ENCODE measurements at places on chromosomes 7 and 10.

- peak; percentile 69 for DNase-seq
Measured at GRCh38 chr10:97463363-97464132, 17.6 kb downstream of the ZDHHC16 start.

- DNase-seq, result peak; percentile 73
Measured at GRCh38 chr7:70698219-70698832, 433.6 kb upstream of the GALNT17 start.

GRCh38 chr7:12458520-12459131 is 55.0 kb upstream of the VWDE start:
- DNase-seq, result peak; percentile 62

DNA sequence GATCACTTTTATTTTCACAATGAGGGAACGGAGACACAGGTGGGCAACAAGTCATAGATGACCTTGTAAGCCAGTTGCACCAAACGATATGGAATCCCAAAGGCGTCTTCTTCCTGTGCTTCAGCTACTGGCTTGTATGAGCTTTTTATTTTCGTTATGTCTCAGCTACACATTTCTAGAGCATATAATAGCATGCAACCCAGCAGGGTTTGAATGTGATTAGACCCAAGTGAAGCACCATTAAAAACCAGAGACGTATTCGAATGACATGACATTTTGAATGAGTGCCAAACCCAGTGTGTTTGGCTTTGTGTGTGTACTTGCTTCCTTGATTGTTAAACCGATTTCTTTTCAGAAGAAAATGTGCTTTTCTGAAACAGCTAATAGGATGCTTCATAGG is 963.2 kb upstream of the CELF2 start:
- DNase-seq, result no peak

DNA sequence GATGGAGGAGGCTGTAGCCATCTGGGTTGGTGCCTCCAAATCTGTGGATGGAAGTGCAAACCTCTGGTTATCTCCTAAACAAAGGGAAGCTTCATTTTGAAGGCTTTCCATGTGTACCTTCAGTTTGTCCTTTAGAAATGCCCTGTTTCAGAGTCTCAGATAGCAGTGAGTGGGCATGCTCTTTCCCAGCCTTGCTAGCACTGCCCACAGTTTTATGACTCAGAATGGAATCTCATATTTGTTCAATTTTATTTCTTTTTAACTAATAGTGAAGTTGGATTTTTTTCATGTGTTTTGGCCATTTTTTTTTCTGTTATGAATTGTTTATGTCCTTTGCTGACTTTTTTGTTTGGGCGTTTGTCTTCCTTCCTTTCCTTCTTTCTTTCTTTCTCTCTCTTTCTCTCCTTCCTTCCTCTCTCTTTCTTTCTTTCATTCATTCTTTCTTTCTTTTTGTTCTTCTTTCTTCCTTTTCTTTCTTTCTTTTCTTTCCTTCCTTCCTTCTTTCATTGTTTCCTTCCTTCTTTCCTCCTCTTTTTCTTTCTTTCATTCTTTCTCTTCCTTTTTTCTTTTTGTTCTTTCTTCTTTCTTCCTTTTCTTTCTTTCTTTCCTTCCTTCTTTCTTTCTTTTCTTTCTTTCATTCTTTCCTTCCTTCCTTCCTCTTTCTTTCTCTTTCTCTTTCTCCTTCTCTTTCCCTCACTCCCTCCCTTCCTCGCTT is 25.6 kb downstream of the PRF1 start:
- DNase-seq, result peak; percentile 31

- DNase-seq, result no peak
Measured at GRCh38 chr7:124812764-124813163, 47.2 kb upstream of the GPR37 start.

DNA sequence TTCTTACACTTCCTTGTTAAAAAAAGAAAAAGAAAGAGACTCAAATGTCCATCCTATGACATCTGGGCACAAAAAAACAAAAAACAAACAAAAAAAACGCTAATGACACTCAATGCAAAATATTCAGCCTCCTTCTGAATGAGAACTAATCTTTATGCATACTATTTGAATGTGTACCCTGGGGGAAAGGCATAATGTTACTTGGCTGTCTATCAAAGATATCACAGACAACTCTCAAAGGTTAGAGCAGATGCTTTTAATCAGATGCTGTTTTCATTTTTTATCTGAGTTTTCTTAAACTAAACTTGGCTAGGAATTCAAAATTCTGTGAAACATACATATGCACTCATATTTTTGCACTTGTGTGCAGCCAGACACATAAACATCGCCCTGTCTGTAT is 745.8 kb downstream of the CNTNAP2 start:
- DNase-seq, result no peak

DNA sequence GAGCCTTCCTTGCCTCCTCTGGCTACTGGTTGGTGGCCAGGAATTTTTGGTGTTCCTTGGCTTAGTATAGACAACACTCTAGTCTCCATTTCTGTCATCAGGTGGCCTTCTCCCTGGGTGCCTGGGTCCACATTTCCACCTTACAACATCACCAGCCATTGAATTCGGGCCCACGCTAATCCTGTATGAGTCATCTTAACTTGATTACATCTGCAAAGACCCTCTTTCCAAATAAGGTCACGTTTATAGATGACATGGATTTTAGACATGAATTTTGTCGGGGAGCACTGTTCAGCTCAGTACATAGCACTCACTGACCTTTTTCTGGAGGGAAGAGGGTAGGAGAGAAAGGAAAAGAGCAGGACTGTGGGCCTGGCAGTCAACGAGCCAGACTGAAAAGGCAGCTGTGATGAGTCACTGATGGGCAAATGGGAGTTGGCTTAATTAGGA is 39.4 kb downstream of the MMRN2 start:
- peak; percentile 25 for DNase-seq

- no peak for DNase-seq
Measured at GRCh38 chr7:39016609-39017008, 38.9 kb downstream of the POU6F2 start.

- no peak for DNase-seq
Measured at GRCh38 chr10:105702211-105702610, 1061.1 kb downstream of the SORCS3 start.

- DNase-seq, result no peak
Measured at GRCh38 chr7:3039787-3040186, 3.9 kb downstream of the CARD11 start.

- DNase-seq, result no peak
Measured at GRCh38 chr7:149733131-149733923, 40.1 kb downstream of the ZNF467 start.

DNA sequence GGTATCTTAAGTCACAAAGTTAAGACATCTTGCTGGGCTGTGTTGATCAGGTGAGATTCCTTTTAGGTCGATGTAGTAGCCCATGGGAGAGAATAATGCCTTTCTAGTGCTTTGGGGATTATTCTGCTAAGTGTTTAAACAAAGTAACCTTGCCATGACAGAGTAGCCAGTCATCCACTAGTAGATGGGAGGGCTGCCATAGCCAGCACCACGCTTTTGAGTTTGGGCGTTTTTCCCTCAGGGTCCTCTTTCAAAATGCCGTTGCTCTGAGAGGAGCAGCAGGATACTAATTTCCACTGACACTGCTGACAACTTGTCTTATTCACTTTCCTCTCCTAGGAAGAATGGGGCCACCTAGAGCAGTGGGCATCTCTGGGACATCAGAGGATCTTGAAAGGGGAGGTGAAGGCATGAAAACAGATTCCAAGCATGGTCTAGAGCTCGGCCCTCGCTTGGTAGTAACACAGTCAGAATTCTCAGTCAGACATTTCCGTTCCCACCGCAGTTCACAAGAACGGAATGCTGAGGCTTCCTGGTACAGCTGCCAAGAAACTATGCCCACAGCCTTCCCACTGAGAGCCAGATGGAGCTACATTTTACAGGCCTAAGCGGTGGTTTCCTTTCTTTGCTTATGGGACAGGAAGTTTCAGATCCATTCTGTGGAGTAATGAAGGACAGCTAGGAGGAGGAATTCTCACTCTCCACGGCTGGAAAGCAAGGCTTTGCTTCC is 15.3 kb upstream of the RSU1 start:
- DNase-seq, result peak; percentile 93

DNA sequence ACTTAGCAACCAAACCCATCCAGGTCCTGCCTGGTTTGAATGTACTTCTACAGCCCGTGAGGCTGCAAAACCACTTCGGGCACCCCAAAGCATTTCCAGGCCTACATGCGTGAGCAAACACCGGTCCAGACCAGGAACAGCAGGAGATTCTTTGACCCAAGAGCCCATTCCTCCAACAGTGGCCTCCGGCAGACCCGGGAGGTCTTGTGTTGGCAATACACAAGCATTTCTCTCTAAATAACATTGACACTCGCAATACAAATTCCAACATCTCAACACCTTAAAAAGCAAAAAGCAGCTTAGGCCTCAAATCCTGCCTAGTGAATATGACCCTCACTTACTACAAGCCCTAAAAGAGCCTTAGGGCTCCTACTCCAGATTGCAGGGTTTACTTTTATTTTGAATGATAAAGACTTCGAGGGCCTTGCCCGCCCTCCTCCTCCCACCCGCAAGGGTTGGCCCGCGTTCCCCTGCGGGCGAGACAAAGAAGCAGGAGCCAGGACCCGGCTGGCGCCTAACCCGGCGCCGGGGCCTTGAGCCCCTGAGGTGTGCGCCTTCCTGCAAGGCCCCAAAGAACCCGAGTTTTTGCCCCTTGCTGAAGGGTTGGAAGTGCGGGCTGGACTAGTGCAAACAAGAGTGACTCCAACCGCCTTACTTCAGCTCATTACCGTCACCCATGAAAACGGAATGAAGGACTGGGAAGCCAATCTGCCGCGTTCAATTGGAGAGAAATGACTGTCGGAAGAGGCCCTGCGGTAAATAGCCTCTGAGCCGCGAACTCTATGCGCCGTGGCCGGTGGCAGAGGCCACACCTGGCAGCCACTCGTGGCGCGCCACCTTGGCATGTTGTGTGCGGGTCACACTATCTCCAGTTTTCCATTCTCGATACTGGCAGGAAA is 3.4 kb upstream of the DLX6 start:
- DNase-seq, result no peak

- DNase-seq, result no peak
Measured at GRCh38 chr7:156889089-156889488, 3.9 kb downstream of the LMBR1 start.

DNA sequence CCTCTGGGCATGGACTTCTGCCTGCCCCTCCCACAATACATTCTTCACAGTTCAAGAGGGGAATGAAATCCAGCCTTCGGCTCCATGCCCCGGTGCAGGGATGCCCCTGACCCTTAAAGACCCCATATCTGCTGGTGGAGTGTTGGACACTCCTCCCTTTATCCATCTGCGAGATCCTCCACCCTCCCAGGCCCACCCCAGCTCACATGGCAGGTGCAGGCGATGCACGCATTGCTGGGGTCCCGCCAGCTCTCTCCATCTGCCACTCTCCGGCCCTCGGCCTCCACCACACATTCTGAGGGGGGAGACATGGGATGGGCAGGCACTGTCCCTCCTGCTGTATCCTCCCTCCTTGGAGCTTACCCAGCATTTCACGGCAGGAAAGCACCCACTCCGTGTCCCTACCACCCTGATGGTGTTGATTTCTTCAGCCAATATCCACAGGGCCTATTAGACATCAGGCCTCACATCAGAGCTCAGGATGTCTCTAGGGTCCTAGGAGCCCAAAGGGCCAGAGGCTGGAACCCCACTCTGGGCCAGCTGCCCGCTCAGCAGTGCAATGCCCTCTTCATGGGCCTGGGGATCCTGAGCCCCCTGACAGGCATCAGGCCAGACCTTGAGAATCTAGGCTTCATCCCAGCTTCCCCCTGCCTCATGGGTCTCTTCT is 18.3 kb downstream of the ATP6V1F start:
- DNase-seq, result no peak

- DNase-seq, result no peak
Measured at GRCh38 chr10:5433182-5433581, 20.8 kb downstream of the NET1 start.

- peak; percentile 33 for DNase-seq
Measured at GRCh38 chr7:94088560-94088959, 84.4 kb upstream of the BET1 start.

DNA sequence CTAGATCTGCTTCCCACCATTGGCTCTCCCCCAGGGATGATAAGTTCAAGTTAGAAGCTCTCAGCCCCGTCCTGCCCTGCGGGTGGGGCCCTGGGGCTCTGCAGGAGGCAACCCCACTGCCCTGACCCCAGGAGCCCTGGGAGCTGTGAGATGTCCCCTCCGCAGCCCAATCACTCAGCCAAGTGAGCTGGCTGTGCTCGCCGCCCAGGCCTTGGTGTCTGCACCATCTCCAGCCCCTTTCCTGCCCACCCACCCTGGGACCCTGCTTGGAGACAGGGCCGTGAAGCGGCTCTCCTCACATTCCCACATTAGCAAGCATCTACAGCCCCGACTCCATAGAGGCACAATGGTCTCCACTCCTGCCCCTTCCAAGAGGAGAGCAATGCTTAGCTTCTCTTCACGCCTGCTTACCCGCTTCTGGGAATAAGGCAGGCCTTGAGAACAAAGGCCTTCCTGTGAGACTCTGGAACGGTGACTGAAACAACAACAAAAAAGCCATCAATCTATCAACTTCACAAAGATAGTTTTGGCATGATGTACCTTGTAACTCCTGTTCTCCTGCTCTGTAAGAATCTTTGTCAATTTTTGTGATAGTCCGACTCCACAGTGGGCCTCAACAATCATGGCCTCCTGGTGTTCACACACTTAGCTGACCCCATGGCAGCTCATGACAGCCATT is 67.7 kb downstream of the FOXL3 start:
- no peak for DNase-seq

- DNase-seq, result no peak
Measured at GRCh38 chr10:95355301-95355700, 64.5 kb upstream of the PDLIM1 start.

- DNase-seq, result no peak
Measured at GRCh38 chr7:106807474-106807873, 57.6 kb upstream of the PIK3CG start.

GRCh38 chr10:120131183-120131582 is 238.7 kb downstream of the SEC23IP start:
- DNase-seq, result peak; percentile 3

DNA sequence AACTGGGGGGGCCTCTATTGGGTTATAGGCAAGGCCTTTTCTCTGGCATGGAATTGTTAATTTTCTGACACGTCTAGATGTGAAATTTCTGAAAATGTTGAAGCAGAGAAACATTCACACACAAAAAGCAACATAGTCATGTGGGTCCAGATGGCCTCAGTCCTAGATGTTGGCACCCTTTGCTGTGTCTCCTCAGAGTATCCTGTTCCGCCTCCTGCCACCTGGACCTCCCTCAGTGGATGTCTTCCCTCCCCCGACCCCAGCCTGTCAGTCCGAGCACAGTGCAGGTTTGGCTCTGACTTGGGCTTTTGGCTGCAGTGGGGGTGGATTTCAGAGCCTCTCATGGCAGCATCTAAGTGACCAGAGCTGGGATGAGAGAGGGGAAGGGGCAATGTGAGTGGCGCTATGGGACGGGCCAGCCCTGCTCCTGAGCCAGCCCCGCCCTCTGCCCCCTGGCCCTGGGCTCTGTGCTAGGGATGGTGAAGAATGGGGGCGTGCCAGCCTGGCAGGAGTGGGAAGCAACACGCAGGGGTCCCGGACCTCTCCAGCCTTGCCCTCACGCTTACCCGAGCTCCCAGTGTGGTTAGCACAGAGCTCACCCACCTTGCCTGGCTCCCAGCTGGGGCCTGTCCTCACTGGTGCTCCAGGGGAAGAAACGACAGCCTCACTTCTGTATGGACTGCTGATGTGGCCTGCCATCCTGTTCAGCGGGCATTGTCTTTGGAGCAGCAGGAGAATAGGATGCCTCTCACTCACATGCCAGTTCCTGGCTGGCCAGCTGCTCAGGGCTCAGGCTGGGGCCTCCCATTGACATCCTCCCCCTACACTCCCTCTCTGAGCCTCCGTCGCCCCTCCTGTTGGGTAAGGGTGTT is 6.2 kb downstream of the ATP6V0E2 start:
- DNase-seq, result no peak

GRCh38 chr7:153152801-153153422 is 393.4 kb downstream of the ACTR3B start:
- no peak for DNase-seq
